AG10803 (cell line): ENCODE measurements at places on chromosomes 16 and 17.

DNA sequence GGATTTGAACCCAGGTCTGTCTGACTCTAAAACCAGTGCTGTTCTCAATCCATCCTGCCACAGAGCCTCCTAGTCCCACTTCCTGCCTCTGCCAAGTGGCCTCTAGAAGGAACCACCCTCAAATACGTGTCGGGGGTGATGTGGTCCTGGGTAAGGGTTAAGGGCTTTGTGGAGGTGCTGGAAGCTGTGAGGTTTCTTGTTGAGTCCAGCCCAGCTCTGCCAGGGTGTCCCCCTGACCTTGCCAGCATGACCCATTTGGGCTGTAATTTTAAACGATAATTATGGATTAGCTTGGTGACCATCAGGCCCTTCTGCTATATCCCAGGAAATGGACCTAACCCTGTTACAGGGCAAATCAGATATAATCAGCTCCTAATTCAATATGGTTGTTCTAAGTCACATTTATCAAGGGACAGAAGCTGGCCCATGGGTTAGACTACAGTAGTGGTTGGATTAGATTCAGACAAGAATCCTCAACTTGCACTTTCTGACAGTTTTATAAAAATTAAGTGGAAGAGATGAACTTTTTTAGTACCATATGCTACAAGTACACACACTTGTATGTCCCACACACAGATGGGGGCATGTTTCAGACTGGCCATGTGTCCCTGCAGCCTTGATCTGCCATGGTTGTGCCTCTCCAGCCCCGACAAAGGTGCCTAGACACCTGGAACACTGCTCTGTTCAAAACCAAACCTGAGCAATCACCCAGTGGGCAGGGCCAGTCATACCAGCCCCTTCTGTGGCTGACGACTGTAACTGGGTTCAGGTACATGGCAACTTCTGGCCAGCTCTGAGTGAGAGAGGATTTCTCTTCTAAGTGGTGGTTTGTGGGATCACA, 48.0 kb downstream of the SMPD3 start:
- no peak for DNase-seq

DNA sequence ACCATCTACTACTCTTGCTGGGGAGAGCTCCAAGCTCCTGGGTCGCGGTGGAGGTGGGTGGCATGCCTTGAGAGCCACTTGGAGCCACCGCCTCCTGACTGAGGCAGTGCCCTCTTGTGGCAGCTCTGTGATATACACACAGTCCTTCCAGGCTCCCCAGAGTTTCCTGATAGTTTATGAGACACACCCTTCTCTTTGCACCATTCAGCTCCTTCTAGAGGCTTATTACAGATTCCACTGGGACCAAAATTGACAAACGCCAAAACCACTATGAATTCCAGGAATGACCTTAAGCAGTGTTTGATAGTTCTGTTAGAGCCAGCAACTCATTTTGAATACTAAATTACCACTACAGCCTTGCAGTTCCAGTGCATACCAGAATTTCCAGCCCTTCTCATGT, 170.1 kb upstream of the CDH13 start:
- DNase-seq = peak; percentile 81

GRCh38 chr17:63262751-63263476, 183.2 kb downstream of the CYB561 start:
- no peak for DNase-seq

DNA sequence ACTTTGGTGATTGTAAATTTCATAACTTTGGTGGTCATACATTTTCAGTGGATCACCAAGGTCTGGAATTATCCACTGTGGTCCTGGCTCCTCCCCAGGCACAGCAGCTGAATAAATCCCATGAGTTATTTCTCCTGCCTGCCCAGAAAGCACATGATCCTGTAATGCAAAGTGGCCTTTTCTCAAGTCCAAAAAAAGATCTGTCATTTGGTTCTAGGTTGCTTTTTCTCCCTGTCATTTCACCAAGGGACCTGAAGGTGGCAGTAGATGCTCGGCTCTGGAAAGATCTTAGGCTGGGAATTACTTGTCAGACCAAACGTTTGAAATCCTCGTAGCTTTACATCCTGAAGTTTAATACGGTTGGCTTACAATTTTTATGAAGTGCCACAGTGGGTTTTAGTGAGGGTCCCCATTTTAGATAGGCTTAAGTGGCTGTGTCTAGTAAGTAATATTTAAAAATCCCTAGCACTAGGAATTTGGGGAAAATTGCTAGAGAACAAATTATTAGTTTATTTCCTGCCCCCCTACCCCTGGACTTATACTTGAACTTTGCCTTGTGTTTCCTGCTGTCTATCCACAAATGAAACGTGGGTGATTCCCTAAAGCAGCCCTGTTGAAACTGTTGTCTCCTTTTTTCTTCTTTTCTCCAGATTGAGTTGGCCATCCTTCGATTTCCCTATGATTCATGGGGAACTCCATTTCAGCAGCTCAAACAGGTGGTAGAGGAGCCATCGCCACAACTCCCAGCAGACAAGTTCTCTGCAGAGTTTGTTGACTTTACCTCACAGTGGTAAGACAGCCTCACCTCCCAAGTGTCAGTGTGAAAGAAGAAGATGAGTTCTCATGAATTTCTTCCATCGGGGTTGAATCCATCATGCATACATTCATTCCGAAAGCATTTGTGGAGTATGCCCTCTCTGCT, 111.7 kb downstream of the MAP2K6 start:
- peak; percentile 68 for DNase-seq

- no peak for DNase-seq
Measured at GRCh38 chr16:89765292-89765830, 44.0 kb downstream of the ZNF276 start.

DNA sequence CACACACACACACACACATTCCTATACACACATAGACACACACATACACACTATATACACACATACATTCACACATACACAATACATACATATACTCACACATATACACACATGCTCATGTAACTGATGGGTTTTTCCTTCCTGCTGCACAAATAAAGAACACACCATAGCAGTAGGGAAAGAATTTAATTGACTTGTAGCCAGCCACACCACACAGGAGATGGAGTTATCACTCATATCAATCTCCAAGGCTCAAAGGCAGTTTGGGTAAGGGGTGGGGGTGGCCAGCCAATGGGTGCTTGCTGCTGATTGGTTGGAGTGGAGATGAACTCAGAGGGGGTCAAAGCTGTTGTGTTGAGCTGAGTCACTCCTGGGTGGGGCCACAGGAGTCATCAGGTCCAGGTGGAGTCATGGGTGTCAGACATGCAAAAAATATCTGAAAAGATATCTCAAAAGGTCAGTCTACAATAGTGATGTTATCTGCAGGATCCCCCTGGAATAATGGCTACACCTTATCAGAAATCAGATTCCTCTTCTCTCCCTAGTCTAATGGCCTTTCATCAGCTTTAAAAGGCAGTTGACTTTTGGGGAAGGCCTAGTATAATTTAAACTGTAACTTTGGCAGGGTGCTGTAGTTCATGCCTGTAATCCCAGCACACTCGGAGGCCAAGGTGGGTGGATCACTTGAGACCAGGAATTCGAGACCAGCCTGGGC, 46.1 kb downstream of the WSB1 start:
- no peak for DNase-seq

DNA sequence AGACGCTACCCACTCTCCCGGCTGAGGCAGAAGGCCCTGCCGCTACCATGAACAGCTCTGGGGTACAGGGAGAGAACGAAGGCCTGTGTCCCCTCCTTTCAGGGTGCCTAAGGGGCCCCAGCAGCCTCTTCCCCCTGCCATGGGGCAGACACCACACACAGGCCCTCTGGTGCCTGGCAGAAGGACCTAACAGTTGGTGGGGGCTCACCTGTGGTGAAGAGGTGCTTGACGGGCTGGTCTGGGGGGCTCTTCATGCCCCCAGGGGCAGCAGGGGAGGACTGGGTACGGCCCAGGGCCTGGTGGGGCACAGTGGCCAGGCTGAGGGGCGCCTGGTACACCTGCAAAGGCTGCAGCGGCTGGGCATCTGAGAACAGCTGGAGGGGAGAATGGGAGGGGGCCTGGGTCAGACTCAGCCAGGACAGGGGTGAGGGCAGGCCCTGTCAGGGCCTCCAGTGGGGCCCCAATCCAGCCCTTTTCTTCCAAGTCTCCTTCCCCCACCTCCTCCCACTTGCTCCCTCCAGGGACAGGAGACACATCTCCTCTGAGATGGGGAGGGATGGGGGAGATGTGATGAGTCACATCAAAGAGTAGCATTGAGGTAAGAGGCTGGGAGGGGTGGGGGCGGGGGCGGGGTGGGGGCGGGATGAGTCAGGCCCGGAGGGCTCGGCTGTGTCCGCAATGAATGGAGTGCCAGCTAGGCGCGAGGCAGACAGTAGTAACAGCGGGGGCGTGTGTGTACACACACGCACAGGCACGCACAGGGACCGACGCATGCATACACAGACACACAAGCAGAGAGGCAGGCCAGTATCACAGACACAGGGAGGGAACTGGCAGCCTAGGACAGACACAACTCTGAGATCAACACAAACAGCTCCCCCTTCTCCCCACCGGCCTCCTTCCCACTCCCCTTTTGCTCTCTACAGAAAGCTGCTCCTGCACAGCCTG, 16.1 kb downstream of the G6PC3 start:
- DNase-seq = peak; percentile 88

DNA sequence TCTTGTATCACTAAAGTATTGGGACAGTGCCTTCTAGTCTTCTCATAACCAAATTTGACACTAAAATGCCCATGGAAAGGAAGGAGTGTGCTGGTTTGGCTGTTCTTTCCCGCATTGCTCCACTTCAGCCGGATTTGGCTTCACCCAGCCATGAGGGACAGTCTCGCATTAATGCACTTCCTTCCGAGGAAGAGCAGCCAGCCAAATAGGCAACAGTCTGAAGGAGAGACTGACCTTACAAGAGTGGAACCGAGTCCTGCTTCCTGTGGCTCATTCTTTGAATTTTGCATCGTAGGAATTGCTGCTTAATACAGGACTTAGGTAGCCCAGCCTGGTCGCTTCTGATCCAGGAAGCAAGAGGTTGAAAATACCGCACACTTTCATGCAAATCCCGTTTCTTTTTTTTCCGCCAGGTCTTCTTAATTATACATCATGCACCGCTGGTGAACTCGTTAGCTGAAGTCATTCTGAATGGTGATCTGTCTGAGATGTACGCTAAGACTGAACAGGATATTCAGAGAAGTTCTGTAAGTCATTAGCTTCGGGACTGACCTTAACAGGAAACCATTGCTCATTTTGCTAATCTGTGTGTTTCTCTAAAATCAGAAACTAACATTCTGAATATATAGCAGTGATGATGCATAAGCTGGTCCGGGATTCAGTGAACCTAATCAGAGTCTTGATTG, 38.2 kb downstream of the CLEC16A start:
- DNase-seq = no peak

GRCh38 chr17:30372755-30373154, 6.0 kb upstream of the CPD start:
- DNase-seq = peak; percentile 17

DNA sequence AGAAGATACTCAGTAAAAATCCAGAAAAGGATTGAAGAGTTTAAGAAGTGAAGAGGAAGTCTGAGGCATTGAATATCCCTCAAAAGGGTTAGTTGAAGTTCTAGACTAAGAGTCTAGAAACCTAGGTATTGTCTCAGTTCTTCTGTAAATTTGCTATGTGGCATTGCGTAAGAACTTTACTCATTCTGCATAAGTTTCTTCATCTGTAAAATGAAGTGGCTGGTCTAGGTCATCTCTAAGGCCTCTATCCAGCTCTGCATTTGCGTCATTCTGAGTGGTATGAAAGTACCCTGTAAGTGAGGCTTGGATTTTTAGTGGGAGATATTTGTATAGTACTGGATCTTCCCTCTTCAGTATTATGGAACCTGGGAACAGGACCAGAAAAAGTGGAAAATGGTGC, 130.2 kb downstream of the MYO1D start:
- peak; percentile 70 for DNase-seq
